ENCODE measurements at places on chromosomes 16 and 17. TPM values are rescaled to one million over a fixed set of nuclear protein-coding genes. Genes with fewer than 3 reads are reported as not detected.

DNA sequence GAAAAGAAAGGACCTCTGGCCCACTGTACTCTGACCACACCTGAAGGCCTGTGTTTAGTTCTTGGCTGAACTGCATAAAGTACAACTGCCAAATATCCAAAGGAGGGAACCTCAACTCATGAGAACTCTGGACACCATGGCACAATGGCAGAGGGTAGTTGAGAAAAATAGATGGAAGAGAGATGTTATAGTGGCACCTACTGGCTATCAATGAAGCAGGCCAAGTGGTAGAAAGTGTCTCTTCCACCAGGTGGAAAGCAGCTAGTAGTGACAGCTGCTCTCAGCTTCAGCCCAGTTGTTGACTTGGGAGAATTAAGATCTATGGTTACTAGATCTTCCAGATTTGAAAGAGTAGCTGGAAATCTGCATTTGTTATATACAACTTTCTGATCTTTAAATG is 3.2 kb downstream of the MED31 start:
- peaks cover 11% of the 10 kb centered on the region for H3K4me1 ChIP-seq
- H3K27me3 ChIP-seq = no peaks in the 10 kb centered on the region
- H3K4me3 ChIP-seq = no peak overlapping the region
- DNase-seq = no peak

DNA sequence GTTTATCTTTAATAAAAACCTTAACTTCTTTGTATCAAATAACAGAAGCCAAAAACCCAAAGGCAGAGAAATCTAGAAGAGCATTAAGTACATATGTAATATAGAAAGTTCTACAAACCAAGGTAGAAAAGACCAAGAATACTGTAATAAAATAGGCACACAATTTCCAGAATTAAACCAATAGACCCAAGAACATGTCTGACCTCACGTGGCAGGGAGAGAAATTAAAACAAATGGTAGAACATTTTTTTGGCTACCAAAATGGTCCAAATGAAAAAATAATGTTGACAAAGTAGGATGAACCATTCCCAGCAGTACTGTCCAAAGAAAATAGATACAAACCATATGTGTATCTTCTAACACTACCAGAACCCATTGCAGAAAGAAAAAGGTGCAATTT is 183.5 kb downstream of the CPPED1 start:
- 0 out of 2 replicates have a peak, but pooled peaks cover 3% of the 10 kb centered on the region for H3K27me3 ChIP-seq
- no peaks in the 10 kb centered on the region for H3K36me3 ChIP-seq
- H3K4me1 ChIP-seq = peaks cover 16% of the 10 kb centered on the region
- no peak for DNase-seq

- no peaks in the 10 kb centered on the region for H3K27me3 ChIP-seq
- H3K36me3 ChIP-seq = no peaks in the 10 kb centered on the region
- no peak for DNase-seq
- no peak overlapping the region for H3K27ac ChIP-seq
- H3K4me1 ChIP-seq = peaks cover 14% of the 10 kb centered on the region
- no peak overlapping the region for H3K4me3 ChIP-seq
These were observed 317.2 kb upstream of the KCNJ16 start for GRCh38 chr17:69757688-69758430.

- H3K36me3 ChIP-seq = no peaks in the 10 kb centered on the region
- H3K4me1 ChIP-seq = peaks cover 6% of the 10 kb centered on the region
- no peak for DNase-seq
- H3K27me3 ChIP-seq = no peaks in the 10 kb centered on the region
- H3K4me3 ChIP-seq = no peak overlapping the region
- H3K27ac ChIP-seq = no peak overlapping the region
These were observed 36.1 kb downstream of the HIC1 start for GRCh38 chr17:2090804-2091534.

The CORO6 gene
- 8.7 TPM for total RNA-seq

- no peaks in the 10 kb centered on the region for H3K4me1 ChIP-seq
- no peak overlapping the region for H3K27ac ChIP-seq
- no peak overlapping the region for H3K4me3 ChIP-seq
- H3K27me3 ChIP-seq = no peaks in the 10 kb centered on the region
- DNase-seq = no peak
- H3K36me3 ChIP-seq = no peaks in the 10 kb centered on the region
These were observed 4.5 kb downstream of the NXPH3 start for GRCh38 chr17:49580055-49580721.

The PYY gene
- total RNA-seq = 0.52 TPM

- peaks cover 21% of the 10 kb centered on the region for H3K36me3 ChIP-seq
- H3K27ac ChIP-seq = no peak overlapping the region
- DNase-seq = no peak
- no peak overlapping the region for H3K4me3 ChIP-seq
- H3K4me1 ChIP-seq = peaks cover 10% of the 10 kb centered on the region
- no peaks in the 10 kb centered on the region for H3K27me3 ChIP-seq
These were observed 2.1 kb downstream of the ATP5PD start for GRCh38 chr17:75044716-75045115.

The KRTAP4-12 gene
- not detected for total RNA-seq

- DNase-seq = peak; percentile 61
- peaks cover 49% of the 10 kb centered on the region for H3K4me1 ChIP-seq
- H3K27me3 ChIP-seq = no peaks in the 10 kb centered on the region
- H3K36me3 ChIP-seq = no peaks in the 10 kb centered on the region
- no peak overlapping the region for H3K4me3 ChIP-seq
These were observed 25.3 kb upstream of the LITAF start for GRCh38 chr16:11611871-11612664.

DNA sequence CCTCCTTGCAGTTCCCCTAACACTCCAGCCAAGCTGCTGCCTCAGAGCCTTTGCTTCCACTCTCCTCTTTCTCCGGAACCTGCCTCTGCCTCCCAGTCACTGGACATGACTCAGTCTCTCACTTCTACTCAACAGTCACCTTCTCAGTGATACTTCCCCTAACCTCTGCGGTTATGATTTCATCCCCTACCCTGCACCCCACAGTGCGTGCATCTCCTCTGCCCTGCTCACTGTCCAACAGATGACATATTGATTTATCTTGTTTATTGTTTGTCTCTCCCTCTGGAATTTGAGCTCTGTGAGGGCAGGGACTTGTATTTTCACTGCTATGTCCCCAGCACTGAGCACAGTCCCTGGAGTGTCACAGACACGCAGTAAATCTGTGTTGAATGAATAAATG is 100.7 kb downstream of the CYLD start:
- no peaks in the 10 kb centered on the region for H3K36me3 ChIP-seq
- H3K27me3 ChIP-seq = peaks cover 5% of the 10 kb centered on the region
- H3K4me1 ChIP-seq = no peaks in the 10 kb centered on the region
- no peak for DNase-seq

DNA sequence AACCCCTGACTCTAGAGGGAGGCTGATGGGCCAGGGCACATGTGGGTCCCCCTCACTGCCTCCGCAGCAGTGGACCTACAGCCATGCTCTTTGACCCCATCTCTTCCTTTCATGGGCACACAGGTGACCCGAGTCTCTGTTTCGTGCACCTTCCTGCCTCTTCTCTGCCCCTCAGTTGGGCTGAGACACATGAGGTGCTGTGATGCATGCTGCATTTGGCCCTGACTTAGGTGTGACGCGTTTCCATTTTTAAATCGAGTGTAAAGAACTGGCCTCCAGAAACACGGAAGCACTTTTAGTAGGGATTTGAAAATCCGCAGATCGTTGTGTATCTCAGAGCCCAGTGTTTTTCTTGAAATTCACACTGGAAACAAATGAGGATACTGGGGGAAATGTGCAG is 24.6 kb downstream of the C16orf90 start:
- no peak for DNase-seq
- H3K4me1 ChIP-seq = no peaks in the 10 kb centered on the region
- H3K27ac ChIP-seq = no peak overlapping the region
- peaks cover 16% of the 10 kb centered on the region for H3K36me3 ChIP-seq
- no peak overlapping the region for H3K4me3 ChIP-seq
- H3K27me3 ChIP-seq = no peaks in the 10 kb centered on the region

The INTS2 gene
- 40.5 TPM for total RNA-seq

Data from HCT116 (cell line).